ENCODE measurements at places on chromosomes 11 and 22.
A peak's percentile ranks its signal among the peaks of the same experiment; 100 is the strongest.

- DNase-seq, result no peak
These were observed 57.2 kb downstream of the SBF2 start for GRCh38 chr11:10236840-10237239.

- DNase-seq, result no peak
These were observed 27.9 kb downstream of the MB start for GRCh38 chr22:35589071-35589755.

- DNase-seq, result no peak
These were observed 7.8 kb downstream of the KIRREL3 start for GRCh38 chr11:126992804-126993111.

GRCh38 chr22:28810821-28811491 is 10.6 kb upstream of the XBP1 start:
- DNase-seq, result no peak

DNA sequence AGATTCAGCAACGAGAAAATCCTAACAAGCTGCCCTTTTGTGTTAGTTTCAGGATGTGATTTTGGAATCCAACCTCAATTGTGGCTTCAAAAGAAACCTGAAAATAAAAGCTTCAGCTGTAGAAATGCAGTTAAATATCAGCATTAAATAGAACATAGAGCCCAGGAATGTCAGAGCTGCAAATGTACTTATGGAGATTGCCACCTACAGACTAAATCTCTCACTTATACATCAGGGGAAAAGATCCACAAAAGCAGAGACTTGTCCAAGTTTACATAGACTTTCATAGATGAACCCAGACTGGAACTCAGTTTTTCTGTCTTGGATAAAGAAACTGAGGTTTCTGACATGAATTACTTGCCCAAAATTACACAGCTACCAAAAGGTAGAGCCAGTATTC is 446.6 kb downstream of the DLG2 start:
- DNase-seq, result no peak

DNA sequence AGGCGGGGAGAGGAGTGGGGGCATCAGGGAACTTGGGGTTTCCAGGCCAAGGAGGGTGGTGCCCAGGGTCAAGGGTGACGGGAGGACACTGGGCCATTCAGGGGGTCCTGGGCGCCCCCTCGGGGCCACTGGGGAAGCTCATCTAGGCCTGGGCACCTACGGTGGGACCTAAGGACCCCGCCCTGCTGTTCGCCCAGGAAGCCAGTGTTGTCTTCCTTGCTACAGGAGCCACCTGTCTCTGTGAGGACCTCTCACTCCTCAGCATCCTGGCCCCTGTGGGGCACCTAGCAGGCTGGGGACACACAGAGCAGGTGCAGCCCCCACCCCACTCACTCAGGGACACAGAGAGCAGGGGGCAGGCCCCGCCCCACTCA is 191.6 kb downstream of the IGLL1 start:
- DNase-seq, result no peak

DNA sequence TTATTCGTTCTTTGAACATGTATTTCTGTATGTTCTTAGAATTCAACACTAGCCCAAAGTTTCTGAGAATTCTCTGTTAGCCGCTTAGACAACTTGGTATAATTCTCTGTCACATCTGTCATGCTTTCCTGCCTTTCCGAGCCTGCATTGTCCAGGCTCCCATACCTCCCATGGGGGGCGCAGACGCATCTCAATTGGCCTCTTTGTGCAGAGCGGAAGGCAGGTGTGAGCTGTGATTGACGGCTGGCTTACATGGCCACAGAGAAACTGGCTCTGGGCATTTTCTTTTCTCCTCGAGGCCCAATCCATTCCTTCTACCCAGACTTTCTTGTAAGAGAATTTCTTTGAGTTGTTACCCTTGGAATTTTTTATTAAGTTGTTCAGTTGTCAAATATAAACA is 132.7 kb upstream of the SESN3 start:
- no peak for DNase-seq

- DNase-seq, result no peak
These were observed at the start of gene DBX1 for GRCh38 chr11:20160425-20161229. TSS of gene DBX1 (minus strand) at chr11:20160475. CDS start at chr11:20160324, 151 bp downstream.

GRCh38 chr11:77147668-77148321 is 19.7 kb downstream of the MYO7A start:
- peak; percentile 19 for DNase-seq

GRCh38 chr22:44224166-44224565 is 43.4 kb downstream of the PARVG start:
- DNase-seq, result no peak

DNA sequence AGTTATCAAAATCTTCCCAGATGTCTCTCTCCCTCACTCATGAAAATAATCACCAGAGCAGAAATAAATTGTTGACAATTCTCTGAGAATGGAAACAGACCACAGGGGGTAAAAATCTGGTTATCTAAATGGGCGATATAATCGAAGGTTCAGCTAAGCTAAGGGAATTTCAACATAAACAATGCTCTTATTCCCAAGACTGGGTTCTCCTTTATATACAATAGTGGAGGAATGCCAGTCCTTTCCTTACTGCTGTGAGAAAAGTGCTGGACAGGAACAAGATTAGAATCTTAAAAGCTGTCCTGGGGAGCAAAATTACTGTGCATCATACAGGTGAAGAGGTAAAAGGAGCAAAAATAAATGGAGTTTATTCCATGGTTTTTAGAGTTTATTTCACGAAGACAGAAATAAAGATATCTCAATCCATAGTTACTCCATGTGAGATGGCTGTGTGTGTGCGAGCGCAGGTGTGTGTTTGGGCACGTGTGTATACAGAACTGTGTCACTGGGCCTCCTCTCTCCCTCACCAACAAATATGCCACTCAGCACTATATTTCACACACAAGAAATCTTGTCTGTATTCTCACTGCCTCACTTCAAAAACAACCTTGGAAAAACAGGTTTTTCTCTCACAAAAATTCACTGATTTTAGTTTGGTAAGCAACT is 385.6 kb downstream of the DCDC1 start:
- no peak for DNase-seq

DNA sequence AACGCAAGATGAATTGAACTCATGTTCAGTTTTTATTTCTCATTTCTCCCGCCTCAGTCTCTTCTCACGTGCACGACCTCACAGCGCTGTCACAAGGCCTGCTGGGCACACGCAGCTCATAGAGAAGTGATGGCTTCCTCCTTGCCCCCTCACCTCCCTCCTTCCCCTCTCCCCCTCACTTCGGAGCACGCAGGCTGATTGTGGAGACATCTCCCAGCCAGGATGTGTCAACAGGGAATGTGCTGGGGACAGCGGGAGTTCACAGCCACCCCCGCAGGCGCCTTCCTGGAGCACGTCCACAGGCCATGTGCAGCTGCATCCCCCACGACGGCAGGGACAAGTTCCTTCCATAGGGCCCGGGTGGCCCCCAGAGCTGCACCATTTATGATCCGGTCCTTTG is 29.1 kb upstream of the KRTAP5-6 start:
- DNase-seq, result no peak

GRCh38 chr11:75560644-75561043 is 1.4 kb upstream of the SERPINH1 start:
- DNase-seq, result no peak

Measured in activated naive CD4-positive, alpha-beta T cell treated with anti-CD3 and anti-CD28 coated beads, Interleukin-2, amount 50 U/mL, for 16 hours (primary cell).